Eye (tissue), 1 donor: ENCODE measurements at places on chromosomes 3 and 15.

DNA sequence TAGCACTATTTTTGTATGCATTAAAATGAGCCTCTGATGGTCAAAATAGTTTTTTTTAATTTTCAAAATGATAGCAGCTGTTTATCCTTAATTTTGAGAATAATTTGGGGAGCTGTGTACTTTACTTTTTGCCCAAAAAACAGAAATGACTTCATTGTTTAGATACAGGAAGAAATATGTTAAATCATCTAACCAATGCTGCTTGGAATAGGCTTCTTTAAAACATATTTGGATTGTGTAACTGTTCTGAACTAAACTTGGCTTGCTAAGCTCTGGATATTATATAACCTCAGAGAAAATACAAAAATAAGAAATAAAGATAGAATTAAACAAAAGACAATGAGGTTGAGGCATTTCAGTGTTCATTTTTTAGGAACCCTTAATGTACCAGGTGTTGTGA is 119.3 kb downstream of the SERPINI1 start:
- no peak for DNase-seq

GRCh38 chr15:59473226-59473625 is 35.2 kb downstream of the FAM81A start:
- DNase-seq: no peak

DNA sequence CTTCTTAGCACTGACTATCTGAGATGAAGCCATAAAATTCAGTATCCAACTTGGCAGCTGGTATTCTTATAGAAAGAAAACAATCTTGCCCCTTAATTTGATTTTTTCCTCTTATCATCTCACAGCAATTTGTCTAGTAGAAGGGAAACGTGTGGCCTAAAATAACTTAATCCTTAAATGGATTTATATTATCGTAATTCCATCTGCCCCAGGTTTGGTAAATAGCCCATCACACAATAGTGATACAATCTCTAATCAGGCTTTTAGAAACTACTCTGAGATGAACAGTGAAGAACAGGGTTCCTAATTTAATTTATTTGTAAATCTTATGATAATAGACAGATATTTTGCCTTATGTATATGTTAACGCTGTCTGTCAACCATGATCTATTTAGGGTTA is 24.8 kb downstream of the PEX5L start:
- DNase-seq: no peak

DNA sequence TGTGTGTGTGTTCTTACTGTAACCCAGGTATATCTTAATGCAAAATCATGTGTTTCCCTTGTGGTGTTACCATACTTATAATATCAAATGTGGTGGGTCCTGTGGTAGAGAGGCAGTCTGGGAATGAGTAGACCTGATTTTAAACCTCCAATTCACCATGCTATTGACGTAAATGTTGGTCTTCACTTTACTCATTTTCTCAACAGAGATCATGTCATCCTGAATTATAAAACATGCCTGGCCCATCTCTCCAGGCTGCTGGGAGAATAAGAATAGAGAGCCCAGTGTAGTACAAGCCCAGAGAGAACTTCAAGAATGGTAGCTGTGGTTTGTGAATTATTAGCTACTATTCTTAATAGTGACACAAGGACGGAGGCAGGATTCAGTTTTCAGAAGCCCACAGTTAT is 88.1 kb downstream of the MBNL1 start:
- no peak for DNase-seq

- DNase-seq: no peak
Observed at GRCh38 chr3:31502803-31503221, 29.9 kb upstream of the STT3B start.

DNA sequence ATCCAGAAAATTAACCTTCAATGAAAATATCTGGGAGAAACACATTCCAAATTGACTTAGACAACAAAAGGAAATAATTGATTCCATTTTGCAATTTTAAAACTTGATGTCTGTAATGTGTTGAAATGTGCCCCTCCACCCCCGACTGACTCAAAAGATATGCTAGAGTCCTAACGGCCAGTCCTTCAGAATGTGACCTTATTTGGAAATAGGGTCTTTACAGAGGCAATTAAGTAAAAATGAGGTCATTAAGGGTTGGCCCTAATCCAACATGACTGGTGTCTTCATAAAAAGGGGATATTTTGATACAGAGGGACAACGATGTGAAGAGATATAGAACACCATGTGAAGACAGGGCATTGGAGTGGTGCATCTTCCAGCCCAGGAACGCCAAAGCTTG is 153.9 kb downstream of the PDZRN3 start:
- no peak for DNase-seq

DNA sequence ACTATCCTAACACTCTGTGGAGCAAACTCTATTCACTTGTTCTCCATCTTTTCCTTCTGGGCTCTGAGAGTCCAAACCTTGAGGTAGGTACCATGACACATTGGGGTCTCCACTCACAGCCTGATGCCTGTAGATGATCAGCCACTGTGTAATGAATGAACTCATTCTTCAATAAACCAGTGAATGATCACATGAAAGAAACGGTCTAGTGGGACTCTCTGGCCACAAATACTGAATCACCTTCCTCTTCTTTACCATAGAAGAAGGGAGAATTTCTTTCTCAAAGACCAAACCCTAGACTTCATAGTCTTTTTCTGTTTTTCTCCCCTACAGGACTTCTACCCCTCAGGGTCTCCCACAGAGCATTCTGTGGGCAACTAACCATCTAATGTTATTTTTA is 20.5 kb upstream of the ABHD2 start:
- no peak for DNase-seq

DNA sequence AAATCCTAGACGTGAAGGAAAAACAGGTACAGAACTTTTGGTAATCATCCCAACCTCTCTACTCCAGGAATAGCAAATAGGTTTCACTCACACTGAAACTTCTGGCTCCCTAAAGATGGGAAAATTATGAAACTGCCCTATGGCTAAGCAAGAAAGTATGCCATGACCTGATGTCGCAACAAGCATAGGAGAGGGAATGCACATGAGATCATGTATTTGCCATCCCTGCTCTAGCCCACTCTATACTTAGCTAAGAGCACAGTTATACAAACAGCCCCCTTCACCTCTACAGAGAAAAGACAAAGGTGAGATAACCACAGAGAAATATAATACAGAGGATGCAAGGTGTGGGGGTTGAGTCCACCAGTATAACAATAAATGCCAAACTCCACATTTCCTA is 102.7 kb downstream of the TBC1D5 start:
- no peak for DNase-seq

DNA sequence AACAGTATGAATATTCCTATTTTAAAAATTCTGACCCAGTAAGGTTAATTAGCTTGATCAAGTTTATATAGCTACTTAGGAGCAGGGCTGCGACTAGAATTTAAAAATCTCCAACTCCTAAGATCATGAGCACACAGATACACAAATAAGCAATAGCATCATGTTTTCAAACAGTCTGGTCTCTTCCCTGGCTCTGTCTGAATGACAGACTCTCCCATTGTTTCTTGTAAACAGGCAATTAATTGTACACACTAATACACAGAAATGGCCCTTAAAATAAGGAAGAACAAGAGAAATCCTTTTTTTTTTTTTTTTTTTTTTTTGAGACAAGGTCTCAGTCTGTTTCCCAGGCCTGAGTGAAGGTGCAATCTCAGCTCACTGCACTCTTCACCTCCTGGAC is 1064.4 kb upstream of the CFAP20DC start:
- DNase-seq: no peak

GRCh38 chr3:87949879-87950208 is 109.0 kb downstream of the CGGBP1 start:
- DNase-seq: no peak

GRCh38 chr3:52742418-52743041 is 28.2 kb downstream of the NEK4 start:
- DNase-seq: peak; percentile 57

- DNase-seq: no peak
Observed at GRCh38 chr3:185605566-185605965, 19.5 kb downstream of the SENP2 start.

- no peak for DNase-seq
Observed at GRCh38 chr3:133701435-133702358, 40.0 kb upstream of the TOPBP1 start.

DNA sequence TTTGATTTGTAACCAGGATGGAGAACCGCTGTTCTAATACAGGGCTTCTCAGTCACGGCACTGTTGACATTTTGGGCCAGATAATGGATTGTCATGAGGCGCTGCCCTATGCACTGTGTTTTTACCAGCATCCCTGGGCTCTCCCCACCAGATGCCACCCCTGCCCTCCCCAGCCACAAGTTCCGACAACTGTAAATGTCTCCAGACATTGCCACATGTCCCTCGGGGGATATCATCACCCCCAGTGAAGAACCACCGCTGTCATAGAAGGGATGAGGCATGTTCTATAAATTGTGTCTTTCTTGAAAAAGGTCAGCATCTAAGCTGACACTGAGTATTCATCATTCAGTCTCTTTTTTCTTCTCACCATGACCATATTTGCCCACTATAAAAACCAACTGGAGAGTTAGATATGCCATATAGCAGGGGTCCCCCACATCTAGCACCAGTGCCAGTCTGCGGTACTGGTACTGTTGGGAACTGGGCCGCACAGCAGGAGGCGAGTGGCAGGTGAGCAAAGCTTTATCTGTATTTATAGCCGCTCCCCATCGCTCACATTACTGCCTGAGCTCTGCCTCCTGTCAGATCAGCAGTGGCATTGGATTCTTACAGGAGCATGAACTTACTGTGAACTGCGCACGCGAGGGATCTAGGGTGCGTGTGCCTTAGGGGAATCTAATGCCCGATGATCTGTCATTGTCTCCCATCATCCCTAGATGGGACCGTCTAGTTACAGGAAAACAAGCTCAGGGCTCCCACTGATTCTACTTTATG is 260.5 kb upstream of the ST8SIA2 start:
- DNase-seq: no peak

- DNase-seq: no peak
Observed at GRCh38 chr3:73187328-73187727, 125.9 kb downstream of the EBLN2 start.

DNA sequence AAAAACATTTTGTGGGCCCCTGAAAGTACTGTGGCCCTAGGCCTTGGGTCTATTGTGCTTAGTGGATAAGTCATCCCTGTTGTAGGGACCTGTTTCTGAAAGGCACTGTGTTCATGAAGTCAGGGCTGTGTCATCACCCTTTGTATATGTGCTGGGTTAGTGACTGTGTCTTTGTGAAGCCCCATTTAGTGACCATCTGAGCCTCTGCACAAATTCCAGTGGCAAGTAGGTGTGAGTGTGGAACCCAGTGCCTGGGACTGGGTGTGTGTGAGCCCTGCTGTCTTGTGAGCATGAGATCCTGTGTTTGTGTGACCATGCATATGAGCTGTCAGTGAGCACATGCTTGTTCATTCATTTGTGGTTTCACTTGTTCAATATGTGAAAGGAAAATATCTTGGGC is 1.2 kb upstream of the HYAL1 start:
- DNase-seq: no peak

DNA sequence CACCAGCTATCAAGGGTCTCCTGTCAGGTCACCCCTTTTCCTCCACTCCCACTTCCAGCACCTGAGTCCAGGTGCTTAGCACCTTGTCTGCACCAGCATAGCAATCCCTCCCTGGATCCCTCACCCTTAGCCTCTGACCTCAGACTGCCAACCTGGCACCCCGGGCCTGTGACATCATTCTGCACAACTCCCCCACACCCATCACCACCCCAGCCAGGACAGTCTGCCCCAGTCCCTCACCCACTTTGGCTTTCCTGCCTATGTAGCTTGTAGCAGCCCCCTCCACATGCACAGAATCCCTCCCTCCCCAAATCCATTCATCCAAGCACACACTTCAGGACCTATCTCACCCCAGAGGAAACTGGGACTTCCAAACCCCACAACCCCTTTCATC is 819 bp upstream of the PLXNB1 start:
- DNase-seq: no peak

GRCh38 chr15:31082771-31083369 is 18.7 kb downstream of the TRPM1 start:
- DNase-seq: no peak

- DNase-seq: peak; percentile 69
Observed at GRCh38 chr3:54121414-54122323, 683 bp upstream of the CACNA2D3 start.

DNA sequence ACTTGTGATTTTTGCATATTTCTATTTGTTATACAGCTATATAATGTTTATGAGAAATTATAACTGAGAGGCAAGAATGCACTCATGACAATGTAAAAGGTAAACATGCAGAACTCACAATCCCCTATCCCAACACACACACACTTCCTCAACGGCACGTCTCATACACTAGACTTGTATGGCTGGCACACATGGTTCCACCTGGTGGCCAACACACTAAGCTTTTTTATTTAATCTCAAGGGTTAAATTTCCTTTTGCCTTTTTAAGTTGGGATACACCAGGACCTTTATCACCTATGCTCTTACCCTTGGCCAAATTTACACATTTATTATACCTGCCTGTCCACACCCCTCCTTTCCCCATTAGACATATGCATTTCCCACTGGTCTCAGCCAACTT is 88.6 kb upstream of the PSMD6 start:
- DNase-seq: no peak

- DNase-seq: no peak
Observed at GRCh38 chr3:46095307-46095706, 68.0 kb upstream of the XCR1 start.

GRCh38 chr3:15305359-15305844 is 27.0 kb downstream of the SH3BP5 start:
- no peak for DNase-seq

GRCh38 chr15:64112073-64112772 is 16.4 kb downstream of the SNX1 start:
- no peak for DNase-seq

- peak; percentile 24 for DNase-seq
Observed at GRCh38 chr3:15345066-15345607, 12.8 kb upstream of the SH3BP5 start.

- DNase-seq: no peak
Observed at GRCh38 chr3:119468041-119468440, 722 bp upstream of the POGLUT1 start.

GRCh38 chr3:3172627-3173026 is 6.9 kb downstream of the CRBN start:
- no peak for DNase-seq

GRCh38 chr3:184665101-184665500 is 46.8 kb downstream of the MAGEF1 start:
- no peak for DNase-seq

DNA sequence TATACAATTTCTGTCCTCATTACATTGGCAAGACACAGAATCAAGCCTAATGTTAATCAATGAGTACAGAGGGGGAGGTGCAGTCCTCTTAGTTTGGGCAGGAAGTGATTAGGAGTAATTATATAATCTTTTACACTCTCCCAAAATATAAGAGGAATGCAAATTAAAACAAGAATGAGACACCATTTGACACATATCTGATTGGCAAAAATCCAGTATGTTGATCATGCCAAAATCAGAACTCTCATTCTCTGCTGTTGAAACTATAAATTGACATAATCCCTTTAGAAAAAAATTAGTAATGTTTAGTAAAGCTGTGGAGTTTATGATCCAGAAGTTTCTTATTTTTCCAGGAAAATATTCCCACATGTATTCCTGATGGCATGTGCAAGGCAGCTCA is 373.4 kb downstream of the EPHA6 start:
- DNase-seq: no peak

GRCh38 chr3:82222401-82222800 is 461.0 kb upstream of the GBE1 start:
- DNase-seq: no peak
